ENCODE measurements at places on chromosomes 5 and 9.

DNA sequence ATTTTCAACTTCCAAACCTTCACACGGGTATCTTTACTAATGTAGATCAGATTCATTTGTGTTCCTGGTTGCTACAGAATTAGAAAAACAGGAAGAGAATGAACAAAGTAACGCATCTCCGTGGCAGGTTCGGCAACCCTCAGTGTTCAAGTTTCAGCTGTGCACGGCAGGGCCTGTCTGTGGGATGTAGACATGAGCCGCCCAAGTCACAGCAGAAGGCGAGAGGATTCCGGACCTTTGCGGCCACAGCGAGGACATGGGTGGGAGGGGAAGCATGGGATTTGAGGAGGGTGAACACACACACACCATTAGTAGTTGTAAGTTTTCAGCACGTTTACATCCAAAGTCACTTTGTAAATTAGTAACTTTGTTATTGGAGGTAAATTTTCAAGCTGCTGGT, 31.7 kb upstream of the CEP72 start:
- DNase-seq = no peak

GRCh38 chr5:128273736-128274135, 190.2 kb downstream of the SLC12A2 start:
- DNase-seq = no peak

GRCh38 chr9:81489046-81489445, 200.3 kb downstream of the TLE1 start:
- DNase-seq = no peak

DNA sequence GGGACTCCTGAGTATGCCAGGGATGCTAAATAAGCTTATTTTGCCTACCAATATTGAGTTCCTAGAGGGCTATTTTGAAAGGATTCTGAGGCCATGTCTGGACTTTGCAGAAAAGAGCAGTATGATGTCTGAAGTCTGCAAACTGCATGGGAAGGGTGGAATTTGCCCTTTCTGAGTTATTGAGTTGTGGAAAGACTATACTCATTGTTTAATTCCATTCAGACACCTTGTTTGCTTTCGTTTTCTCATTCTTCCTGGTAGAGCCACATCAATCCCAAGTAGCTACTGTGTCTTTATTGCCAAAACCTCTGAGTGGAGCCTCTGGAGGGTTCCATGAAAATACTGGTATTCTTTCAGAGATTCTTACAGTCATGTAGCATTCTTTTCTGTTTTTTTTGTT, 50.9 kb upstream of the PPP1R2B start:
- no peak for DNase-seq

GRCh38 chr5:178312880-178313282, 80.3 kb upstream of the PHYKPL start:
- no peak for DNase-seq

DNA sequence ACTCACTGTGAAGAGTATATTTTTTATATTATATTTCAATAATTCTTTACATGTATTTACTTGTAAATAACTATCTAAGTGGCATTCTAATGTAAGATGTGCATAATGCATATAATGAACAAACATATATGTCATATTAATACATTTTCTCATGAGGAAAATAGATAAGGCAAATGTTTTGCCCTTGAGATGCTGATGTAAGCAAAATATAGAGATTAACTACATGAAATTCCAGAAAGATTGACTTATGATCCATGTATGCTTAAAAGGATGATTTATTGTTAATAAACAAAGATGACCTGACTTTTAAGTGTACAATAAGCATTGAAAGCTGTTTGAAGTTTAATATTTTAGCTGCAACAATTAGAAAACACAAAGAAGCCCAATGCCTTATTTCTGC, 559.9 kb downstream of the PTPRD start:
- no peak for DNase-seq

DNA sequence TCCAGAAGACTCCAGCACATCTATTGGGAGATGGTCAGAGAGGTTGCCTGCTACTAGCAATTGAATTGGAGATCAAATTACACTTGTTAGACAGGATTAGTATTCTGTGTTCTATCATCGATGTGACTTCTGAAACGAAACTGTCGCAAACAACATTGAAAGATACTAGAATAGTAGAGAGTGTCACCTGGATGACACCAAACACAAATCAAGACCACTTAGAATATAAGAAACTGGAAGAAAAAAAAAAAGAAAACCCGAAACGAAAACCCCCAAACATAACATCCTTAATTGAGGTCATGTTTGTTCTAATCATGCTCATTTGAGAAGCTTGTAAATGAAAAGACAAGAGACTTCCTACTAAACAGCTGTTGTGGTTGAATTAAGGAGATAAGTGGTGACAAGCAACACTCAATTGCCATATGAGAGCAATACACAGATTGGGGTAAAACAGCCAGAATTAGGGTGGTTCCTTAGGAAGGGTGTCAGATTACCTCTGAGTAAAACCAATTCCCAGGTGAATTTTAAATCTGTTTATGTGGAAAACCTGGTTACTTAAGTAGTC, 97.6 kb downstream of the BASP1 start:
- no peak for DNase-seq

DNA sequence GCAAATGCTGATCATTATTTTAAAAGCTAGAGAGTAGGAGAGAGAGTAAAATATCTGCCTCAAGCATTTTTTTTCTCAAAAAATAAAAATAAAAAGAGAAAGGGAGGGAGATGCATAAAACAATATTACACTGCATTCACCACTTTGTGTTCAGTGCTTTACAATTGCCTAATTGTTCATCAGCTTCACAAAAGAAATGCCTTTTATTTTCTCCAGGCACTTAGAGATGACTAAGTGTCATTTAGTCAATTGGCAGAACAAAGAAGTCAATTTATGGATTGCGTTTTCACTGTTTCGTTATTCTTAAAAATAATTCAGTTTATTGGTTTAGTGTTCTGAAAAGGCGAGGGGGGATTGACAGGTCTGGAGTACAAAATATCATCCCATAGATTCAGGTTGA, 232.5 kb upstream of the CCNH start:
- no peak for DNase-seq

DNA sequence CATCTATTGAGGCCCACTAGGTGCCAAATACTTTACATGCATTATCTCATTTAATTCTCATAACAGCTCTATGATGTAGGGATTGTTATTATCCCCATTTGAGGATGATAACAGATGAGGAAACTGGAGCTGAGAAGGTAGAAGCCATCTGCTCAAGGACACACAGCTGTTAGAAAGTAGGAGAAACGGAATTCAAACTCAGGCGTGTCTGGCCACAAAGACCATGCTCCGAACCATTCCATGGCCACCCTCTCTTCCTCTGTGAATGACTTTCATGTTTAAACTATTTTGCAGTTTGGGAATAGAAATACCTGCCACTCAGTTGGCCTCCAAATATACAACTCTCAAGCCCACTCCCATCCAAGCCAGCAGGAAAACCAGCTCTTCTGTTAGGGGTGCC, 87.6 kb upstream of the ANKRD55 start:
- no peak for DNase-seq

GRCh38 chr5:135310328-135310989, 88.6 kb downstream of the MACROH2A1 start:
- DNase-seq = no peak

GRCh38 chr9:128144239-128145181, 4.7 kb upstream of the LCN2 start:
- no peak for DNase-seq

GRCh38 chr5:178426326-178427130, 163.7 kb downstream of the COL23A1 start:
- no peak for DNase-seq

GRCh38 chr5:11384441-11385250, 519.6 kb downstream of the CTNND2 start:
- no peak for DNase-seq
